ENCODE measurements at places on chromosomes 5 and 9.
A peak's percentile ranks its signal among the peaks of the same experiment; 100 is the strongest.

- peak; percentile 35 for DNase-seq
Measured at GRCh38 chr5:88875341-88876234, 7.4 kb downstream of the MEF2C start.

DNA sequence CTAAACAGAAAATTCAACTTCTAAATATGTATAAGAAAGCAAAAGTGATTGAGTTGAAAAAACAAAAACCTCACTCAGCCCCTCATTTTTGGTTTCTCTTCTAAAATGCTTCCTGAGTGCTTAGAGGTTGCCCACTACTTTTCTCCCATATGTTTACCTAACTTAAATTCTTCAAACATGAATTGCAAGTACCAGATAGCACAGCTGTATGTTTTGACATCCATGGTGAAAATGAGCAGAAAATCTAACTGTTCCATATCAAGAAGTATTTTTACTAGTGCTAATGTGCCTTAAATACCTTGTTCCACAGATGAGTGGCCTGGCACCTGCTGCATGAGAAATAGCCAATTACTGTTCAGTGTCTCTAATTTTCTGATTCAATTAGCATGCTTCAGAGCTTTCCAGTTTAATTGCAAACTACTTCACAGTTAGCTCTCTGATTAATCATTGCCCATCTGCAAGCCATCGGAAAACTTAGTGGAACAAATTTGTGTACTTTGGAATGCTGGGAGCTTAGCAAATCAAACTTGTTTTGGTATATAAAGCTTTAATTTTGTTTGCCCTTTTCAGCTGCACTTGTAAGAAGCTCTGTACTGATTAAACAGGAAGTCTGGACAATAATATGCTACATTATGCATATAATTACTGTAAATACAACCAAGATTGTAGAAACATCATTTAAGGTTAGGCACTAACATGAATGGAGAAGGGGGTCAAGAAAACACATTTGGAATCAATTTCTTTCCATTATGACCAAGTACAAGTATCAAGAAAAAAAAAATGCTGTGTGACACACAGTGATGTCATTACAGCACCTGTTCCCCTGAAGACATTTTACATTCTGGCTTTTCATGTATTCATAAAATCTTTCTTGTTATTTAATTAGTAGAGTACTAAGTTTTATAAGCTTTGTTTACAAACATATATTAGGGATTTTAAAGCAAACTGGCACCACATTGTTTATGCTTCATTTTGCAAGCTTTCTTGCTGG is 65.6 kb downstream of the POU5F2 start:
- no peak for DNase-seq

- DNase-seq = peak; percentile 48
Measured at GRCh38 chr5:23352446-23352845, 155.0 kb upstream of the PRDM9 start.

GRCh38 chr5:176610435-176610773 is 448 bp upstream of the GPRIN1 start:
- DNase-seq = peak; percentile 46

DNA sequence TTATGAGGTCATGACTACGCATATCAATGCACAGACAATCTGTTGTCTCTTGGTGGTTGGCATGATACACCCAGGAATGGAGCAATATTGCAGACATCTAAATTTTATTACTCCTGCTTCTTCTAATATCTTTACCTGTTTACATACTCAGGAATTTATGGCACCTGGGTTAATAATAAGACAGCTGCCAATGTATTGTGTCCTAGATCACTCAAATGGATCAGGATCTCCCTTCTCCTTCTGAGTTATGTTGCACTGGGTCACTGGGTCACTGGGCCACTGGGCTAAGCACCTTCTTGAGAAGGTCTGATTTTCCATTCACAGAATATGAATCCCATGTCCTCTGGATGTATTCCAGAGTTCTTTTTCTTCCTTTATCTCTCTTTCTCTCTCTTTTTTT is 41.8 kb downstream of the CCL28 start:
- DNase-seq = no peak

- no peak for DNase-seq
Measured at GRCh38 chr5:80117446-80117845, 82.3 kb downstream of the THBS4 start.

DNA sequence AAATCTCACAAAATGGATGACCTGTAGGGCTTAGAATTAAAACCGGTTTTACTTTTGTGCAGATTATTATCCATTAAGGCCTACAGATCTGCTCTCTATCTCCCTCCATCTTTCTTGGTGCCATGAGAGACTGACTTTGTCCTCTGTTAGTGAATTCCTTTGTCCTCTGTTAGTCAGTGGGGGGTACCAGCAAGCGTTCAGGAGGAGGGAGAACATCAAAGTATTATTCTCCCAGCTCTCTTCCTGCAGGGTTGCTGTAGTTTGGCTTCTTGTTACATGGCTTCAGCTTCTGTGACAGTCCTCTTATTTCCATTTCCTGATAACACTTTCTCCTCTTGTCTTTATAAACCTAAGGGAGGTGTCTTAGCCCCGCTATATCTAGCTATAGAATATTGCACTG is 850.5 kb upstream of the SEMA6A start:
- no peak for DNase-seq

Data from NCI-H526 (cell line).